ENCODE measurements at places on chromosomes 5 and 9.

- no peak for DNase-seq
These were observed 158.7 kb upstream of the IER5L start for GRCh38 chr9:129336601-129337331.

DNA sequence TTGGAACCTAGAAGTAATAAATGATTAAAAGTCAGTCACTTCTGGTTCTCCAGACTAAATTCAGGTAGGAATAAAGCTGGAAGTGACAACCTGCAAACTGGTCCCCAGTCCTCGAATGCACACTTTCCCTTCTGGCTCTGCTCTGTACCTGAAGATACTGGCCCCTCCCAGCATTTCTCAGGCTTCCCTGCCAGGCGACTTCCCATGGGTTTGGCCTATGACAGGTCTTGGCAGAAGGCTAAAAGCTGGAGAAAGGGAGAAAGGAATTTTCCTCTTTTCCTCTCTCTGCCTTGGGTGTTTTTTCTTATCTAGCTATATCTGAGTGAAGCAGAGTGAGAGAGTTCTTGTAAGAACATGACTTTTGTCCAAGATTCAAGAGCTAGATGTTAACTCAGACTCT, 1005.7 kb downstream of the DTWD2 start:
- DNase-seq = no peak

GRCh38 chr9:84310883-84311282, 29.7 kb downstream of the SLC28A3 start:
- no peak for DNase-seq

DNA sequence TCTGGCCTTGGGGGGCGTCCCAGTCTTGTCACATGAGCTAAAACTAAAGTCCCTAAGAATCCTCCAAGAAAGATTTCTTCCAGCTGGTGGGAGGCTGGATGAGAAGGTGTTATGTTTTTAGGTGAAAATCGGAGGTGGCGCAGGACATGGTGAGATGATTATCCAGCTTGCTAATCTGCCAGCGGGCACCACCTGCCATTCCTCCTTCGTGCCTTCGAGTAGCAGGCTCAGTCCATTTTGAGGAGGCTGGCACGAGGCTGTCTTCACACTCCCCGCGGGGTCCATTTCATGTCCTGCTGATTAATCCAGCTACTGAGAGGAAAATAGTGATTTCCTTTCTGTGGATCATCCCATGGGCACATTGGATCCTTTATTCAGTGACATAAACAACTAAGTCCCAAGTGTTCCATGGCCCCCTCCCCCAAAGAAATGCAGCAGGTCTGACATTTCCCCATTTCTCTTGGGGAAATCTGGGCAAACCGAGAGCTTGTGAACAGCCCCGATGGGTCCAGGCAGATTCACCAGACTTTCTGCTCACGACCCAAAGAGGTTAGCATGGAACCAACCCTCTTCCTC, 38.2 kb upstream of the EXOC3 start:
- DNase-seq = no peak

GRCh38 chr5:106964132-106964531, 706.6 kb downstream of the EFNA5 start:
- no peak for DNase-seq

GRCh38 chr5:132459983-132460838, 30.4 kb downstream of the IRF1 start:
- DNase-seq = no peak

GRCh38 chr9:98896632-98897031, 47.1 kb upstream of the COL15A1 start:
- no peak for DNase-seq

DNA sequence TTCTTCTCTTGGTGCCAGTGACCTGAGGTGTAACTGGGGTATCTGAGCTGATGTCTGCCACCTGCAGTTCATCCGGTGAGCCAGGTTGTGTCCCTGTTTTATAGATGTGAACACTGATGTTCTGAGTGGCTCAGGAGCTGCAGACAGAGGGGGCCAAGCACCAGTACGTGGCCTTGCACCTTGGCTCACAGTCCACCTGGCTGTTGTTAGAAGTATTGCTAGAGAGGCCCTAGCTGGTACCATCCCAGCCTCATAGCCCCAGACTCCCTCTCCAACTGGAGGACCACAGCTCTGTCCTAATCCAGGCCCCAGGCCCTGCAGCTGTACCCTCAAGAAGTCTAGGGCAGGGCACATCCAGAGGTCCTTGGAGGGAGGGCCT, 16.2 kb downstream of the PHF2 start:
- no peak for DNase-seq
